ENCODE measurements at places on chromosomes 4 and X.

- DNase-seq, result no peak
Measured at GRCh38 chr4:144504883-144505282, 141.1 kb upstream of the HHIP start.

GRCh38 chr4:44447563-44448504, 775 bp downstream of the KCTD8 start:
- DNase-seq, result no peak

DNA sequence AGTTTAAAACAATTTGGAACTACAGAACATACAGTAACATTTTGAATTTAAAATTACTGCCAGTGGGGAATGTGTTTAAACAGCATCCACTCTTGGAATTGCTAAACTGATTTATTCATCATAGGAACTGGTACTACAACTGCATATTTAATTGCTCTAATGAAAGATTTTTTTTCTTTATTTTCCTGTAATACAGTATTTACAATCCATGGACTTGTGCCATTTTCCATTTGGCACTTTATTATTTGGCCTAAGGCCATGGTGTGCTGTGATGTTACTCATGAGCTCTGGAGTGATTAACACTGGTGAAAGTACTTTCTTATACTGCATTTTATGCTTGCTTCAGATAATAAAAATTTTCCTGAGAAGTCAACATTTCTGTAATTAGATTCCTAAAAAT, 69.7 kb upstream of the NUDT6 start:
- DNase-seq, result no peak

- DNase-seq, result no peak
Measured at GRCh38 chr4:40307627-40308497, 27.3 kb upstream of the CHRNA9 start.

GRCh38 chr4:52726826-52727580, 24.2 kb downstream of the ERVMER34-1 start:
- no peak for DNase-seq

DNA sequence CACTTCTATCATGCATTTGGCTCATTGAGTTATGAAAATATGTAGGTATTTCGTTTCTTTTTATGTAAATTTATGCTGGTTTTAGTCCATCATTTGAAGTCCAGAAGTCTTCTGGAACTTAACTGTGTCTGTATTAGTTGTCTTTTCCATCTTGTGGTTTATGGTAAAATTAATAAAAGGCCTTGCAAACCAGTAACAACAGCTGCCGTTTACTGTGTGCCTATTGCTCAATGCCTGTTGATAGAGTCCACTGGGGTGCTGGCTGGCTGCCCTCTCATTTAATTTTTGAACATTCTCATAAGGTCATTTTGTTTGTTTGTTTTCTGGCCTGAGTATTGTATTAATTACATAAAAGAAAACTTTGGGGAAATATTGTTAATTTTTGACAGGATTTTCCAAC, 98.0 kb downstream of the NAA11 start:
- DNase-seq, result no peak

DNA sequence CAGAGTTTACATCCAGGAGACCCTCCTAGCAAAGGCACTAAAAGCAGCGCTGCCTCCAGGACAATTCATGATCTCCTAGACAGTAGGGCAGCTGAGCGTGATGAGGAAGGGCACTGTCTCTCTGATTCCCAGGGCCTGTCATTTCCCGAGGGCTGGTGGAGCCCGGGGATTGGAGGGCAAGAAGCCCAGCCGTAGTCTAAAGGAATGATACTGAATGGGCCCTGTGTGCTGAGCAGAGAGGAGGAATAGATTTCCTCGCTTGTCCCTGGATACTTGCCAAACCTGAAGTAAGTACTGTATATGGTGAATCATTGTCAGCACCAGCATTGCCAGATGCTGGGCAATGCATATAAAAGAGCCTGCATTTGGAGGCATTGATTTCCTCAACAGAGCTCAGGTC, 88.0 kb upstream of the SLITRK2 start:
- no peak for DNase-seq

GRCh38 chrX:66914080-66914479, 275.2 kb upstream of the EDA2R start:
- no peak for DNase-seq

DNA sequence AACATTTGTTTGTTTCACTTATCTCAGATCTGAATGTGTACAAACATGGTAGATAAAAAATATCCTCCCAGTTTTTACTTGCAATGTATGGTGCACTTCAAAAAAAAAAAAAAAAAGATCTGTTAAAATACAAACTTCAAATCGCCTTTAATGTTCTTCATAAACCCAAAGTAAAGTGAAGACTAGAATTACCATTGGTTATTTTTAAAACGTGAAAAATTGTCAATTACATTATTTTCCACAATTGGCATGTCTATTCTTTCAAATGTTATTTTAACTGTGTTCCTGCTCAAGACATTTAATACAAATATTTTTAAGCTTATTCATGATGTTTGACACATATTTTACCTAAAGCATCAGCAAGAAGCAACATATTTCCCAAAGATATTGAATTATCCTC, 5.0 kb downstream of the NKX6-1 start:
- no peak for DNase-seq

GRCh38 chr4:145186729-145187128, 6.3 kb upstream of the OTUD4 start:
- no peak for DNase-seq

DNA sequence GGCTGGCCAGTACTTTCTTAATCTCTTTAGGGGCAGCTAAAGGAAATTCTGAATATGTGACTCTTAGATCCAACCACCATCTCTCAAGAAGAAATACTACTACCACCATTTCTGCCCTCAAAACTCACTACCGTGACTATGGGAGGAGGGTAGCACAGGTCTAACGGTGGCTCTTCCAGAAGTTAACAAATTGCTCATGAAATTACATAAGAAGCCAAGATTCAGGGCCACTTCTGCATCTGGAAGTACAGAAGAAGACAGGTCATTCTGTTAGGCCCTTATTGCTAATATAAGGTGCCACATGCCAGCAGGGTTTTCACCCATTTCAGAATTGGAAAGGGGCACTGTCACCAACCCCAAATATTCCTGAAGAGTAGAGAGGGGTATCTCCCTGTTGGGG, 19.6 kb upstream of the NKRF start:
- DNase-seq, result no peak

DNA sequence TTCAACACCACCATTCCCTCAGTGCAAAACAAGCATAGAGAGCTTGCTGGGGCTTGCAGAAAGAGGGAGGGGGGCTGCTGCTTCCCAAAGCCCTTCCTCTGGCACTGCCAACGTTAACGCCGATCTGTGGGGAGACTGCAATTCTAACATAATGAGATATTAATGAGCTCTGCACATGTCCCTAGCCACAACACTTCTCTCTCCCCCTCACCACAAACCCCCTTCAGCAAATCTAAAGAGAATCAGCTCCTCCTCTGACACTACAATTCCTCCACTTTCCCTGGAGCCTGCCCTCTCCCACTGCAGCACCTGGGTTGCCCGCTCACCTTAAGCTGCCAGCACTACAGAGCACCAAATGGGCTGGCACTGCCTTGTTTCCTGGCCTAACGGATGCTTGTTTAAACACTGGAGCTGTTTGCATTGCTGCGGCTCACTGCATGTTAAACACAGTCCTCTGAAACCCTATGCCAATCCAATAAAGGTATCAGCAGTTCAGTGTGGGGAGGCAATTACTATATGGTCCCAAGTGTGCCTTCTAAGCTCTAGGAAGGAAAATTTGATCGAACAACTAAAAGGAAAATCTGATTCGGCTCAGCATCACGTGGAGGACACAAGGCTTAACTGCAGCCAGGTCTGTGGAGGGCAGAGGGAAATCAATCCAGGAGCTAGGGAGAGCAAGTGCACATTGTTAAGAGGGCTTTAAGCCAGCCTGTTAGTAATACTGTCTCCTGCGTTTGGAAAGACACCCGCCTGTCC, 232.4 kb downstream of the MAML3 start:
- peak; percentile 99 for DNase-seq

DNA sequence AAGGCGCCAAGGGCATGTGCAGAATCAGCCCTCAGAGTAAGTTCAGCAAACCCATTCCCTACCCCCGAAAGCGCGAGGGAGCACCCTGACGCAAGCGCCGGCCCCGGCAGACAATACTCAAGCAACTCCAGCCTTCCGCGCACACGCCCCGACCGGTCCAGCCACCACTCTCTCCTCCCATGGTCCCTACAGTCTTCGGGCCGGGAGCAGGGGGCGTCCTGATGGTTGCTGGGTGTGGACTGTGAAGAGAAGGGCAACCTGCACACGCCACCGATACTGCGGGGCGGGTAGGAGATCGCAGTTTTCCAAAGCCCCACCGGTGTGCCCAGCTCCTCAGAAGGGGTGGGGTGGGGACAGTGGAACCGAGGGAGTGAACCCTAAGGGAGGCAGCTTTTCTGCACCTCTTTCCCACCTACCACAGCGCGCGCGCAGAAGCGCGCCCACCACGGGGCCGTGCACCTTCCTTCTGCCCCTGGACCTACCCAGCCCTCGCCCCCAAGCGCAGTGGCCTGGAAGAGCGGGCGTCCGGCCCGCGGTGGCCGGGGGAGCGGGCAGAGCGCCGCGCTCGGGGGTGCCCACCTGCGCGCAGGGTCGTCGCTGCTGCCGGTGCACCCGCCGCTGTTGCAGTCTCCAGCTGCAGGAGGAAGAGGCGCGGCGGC, 650.2 kb upstream of the DIPK2B start:
- DNase-seq, result no peak

GRCh38 chrX:53882331-53882730, 161.9 kb downstream of the PHF8 start:
- no peak for DNase-seq

DNA sequence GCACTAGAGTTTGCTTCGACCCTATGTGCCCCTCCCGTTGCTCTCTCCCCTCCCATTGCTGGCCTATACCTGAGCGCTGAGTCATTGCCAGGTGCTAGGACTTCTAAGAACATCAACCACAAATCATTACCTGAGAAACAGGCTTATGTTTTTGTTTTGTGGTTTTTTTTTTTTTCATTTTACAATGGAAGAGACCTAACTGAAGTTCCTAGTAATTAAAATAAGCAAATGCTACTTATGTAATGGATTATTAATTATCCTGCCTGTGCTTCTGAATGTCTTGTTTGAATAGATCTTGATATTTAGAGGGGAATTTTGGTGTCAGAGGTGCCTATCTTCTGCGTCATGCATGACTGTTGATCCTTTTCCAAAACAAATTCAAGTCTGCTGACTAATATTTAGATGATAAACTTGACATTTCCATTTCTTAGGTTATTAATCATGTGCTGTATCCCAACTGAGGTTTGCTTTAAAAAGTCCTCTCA, 275.4 kb upstream of the CPEB2 start:
- peak; percentile 2 for DNase-seq

DNA sequence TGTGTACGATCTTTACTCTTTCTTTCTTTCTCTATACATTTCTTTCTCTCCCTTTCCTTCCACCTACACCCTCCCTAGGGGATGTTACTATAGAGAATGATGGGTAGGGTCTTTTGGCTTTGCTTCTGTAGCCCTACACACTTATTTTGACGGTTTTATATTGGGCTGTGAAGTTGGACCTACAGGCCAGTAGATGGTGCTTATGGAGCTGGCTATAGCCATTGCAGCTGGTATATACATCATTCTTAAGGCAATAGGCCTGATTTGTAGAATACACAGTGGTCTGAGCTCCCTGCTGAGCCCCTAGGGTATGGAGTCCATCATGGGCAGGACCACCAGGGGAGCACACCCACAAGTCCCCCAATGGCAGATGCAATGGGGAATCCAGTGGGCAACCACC, 1869.7 kb downstream of the STIM2 start:
- no peak for DNase-seq

DNA sequence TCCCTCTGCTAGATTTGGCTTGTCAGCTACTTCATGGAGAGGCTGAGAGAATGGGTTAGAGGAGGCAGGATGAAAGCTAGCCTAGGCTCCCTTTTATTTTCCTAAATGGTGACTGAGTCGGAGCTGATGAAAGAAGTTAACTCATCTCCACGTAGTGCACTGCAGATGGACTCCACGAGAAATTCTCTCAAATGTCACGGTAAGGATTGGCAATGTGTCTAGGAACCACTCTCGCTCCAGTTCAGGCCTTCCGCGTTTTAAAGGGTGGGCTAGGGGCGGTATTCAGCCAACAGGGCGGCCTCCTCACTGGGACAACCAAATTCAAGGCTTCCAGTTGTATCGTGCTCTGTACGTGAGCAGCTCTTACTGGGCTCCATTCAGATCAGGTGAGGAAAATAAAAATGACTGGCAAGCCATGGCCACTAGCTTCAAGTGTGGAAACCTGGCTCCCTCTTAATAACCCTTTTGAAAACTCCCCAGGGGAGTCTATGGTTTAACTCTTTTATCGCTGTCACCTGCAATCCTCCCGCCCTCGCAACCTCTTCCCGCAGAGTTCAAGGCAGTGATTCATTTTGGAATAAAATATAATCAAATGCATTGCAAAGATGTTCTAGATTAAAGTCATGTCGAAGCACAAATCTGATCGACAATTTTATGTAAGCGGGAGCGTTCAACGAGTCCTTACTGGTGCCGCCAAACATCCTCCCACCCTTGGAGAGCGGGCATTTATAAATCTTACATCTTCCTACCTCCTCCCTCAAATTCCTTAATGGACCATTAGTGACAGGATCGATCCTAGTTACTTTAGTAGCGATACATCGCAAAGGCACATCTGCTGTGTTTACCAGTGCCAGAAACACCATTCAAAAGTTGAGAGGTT, 1.2 kb downstream of the SPOCK3 start:
- no peak for DNase-seq

GRCh38 chrX:23003116-23003515, 3.4 kb downstream of the DDX53 start:
- DNase-seq, result no peak

GRCh38 chr4:45410701-45411210, 684.4 kb upstream of the GNPDA2 start:
- DNase-seq, result no peak

DNA sequence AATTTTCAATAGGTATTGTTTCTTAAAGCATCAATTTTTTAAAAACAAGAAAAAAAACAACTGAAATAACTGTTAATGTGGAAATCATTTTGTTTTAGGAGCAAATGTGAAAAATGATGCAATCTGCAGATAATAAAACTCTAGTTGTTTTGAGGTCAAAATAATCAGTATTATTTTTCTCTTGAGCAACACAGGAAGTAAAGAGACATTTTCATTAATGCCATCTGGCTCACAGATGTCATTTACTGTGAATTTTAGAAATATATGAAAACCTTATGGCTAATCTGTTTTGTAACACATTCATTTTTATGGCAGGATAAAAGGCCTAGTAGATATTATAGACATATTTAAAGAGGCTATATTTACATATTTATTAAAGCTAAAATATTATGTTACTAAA, 141.6 kb downstream of the PCDH18 start:
- no peak for DNase-seq

GRCh38 chr4:60683973-60684372, 516.2 kb upstream of the ADGRL3 start:
- no peak for DNase-seq

All from NCI-H2029 treated with DMSO at 0.1 percent for 48 hours (cell line).